DMS79 treated with DMSO at 0.1 percent for 48 hours (cell line): ENCODE measurements at places on chromosomes 2 and 18.

DNA sequence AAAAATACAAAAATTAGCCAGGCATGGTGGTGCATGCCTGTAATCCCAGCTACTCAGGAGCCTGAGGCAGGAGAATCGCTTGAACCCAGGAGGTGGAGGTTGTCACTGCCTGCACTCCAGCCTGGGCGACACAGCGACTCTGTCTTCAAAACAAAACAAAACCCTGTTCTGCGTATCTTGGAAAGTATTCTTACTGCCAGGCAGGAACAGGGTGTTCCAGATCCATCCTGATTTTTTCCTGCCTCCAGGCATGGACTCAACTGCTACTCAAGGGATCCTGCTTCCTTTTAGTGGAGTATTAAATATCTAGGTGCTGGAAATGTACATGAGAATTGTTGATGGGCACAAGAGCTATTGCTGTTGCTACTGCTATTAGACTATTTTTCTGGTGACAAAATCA, 12.3 kb downstream of the HSPD1 start:
- DNase-seq: no peak

DNA sequence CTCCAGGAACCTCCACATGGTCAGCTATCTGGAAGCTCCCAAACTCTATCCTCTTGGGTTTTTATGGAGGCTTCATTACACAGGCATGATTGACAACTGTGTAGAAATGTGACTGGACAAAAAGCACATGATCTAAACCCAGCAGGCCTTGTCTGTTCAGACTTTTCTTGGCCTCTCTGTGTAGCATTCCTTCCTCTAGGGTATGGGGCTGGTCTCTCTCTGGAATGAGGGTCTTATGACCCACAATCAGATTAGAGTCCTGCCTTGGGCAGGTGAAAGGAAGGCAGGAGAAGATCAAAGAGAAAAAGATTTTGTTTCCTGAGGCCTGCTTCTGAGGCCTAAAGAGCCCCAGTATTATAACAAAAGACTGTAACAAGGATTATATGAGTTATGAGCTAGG, 162.7 kb downstream of the SP3 start:
- DNase-seq: no peak

DNA sequence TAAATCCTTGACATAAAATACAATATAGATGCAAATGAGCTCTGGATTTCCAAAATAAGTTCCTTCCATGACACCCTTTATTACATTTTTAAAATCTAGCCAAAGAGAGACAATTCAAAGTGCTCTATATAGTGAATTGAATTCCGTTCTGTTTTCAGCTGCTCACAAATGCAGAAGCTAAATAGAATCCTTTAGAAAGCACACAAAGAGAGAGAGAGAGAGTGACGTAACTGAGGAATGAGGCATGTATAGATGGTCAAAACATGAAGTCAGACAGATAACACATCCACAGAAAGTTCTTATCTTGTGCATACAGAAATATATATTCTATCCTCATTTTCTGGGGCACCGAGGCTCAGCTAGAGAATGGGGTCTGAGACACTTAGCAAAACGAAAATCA, 344.7 kb upstream of the NETO1 start:
- DNase-seq: no peak

- DNase-seq: no peak
These were observed 94.3 kb downstream of the TNS1 start for GRCh38 chr2:217908544-217908943.

DNA sequence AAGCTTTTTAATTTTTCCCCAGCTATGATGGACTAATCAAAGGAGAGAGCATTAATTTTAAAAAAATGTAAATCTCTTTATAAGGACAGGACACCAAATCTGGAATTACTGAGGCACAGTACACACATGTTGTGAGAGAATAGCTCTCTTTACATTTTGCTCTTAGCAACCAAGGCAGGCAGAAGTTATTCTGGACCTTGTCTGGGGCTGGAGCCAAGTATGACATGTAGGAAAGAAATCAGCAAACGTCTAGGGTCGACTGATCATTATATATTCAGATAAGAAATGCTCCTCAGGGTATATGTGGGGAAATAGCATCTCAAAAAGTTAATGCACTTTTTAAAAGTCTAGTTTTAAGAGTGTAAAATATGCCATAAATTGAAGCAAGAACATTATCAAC, 1330.0 kb upstream of the CELF4 start:
- no peak for DNase-seq

DNA sequence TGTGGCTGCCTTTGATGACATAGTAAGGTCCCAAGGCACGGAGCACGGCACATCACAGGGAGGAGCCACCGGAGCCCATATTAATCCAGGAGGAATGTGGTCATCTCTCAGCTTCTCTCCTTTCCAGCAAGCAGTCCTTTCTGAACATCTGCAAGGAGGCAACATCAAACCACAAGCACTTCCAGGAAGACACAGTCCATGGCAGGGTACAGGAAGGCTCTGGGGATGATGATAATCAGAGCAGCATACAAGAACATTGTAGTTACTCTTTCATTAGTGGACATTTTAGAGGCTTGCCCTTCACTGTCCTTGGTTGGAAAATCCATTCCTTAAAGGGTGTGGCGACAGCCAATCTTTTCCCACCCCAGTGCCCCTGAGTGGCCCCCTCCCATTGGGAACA, 31.1 kb downstream of the YPEL5 start:
- DNase-seq: no peak

GRCh38 chr18:21242141-21242779, at the start of gene GREB1L:
GREB1L (plus strand) TSS chr18:21242232; CDS start chr18:21383519, 141,287 bp downstream.
- peak; percentile 43 for DNase-seq

DNA sequence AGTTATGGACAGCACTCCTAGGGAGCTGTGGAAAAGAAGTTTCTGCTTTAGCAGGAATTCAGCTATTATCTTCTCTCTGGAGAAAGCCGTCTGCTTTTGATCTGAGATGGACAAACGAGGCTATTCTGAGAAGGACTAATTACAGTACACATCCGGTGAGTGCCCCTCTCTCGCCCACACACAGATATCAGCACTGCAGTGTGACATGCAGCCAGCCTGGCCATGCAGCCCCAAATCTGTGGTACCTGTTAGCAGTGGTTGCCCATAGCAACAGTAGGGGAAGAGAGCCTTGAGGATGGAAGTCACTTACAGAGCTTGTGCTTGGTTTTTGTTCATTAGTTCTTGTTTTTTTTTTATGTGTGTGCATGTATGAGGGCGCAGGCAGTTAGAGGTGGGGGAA, 73.9 kb upstream of the TRIB2 start:
- DNase-seq: no peak

DNA sequence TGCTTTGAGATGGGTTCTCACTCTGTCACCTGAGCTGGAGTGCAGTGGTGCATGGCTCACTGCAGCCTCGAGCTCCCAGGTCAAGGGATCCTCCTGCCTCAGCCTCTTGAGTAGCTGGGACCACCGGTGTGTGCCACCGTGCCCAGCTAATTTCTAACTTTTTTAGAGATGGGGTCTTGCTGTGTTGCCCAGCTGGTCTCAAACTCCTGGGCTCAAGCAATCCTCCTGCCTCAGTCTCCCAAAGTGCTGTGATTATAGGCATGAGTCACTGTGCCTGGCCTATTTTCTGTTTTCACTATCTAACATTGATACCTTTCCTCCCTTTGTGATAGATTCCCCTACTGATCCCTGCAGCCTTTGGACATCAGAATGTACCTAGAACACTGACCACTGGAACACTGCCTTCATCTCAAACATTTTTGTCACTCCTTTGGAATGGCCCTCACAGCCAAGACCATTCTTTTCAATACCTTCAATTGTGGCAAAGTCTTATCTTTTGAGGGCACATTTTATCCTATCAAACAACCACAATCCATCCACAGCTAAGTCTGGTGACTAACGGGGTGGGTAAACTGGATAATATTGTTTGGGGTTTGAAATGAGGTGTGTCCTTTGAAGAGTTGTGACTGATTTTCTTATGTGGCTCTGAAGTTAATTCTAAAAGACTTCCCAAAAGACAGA, 43.7 kb downstream of the EPAS1 start:
- no peak for DNase-seq

- no peak for DNase-seq
These were observed 71.7 kb upstream of the CDCA7 start for GRCh38 chr2:173282795-173283545.

GRCh38 chr2:123453772-123454171, 571.3 kb upstream of the CNTNAP5 start:
- no peak for DNase-seq

DNA sequence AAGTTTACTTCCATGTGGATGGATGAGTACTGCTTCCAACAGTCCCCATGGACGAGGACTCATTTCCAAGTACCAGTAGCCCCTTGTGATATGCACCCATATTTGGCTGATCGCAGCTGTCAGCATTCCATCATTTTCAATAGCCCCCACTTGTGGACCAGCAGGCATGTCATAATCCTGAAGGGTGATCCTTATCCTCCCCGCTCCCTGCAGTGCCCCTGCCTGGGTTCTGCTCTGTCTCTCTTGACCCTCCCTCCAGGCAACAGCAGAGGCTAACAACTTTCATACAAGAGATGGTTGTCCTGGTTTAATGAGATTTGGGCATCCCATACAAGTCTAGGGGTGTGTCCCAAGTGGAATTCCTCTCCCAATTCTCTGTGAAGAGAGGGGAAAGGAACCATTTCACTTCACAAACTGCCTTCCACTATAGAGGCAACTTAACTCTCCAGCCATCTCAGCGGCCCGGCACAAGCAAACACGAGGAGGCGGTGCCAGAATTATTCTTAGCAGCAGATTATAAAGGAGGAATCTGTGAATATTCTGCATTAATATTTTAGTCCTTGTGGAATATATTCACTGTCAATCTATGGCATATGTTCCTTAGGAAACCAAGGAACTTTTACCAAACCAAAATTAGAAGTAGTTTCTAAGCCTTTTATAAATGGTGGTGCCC, 110.7 kb downstream of the RTN4 start:
- no peak for DNase-seq

GRCh38 chr2:229340086-229340760, 69.1 kb upstream of the PID1 start:
- no peak for DNase-seq

DNA sequence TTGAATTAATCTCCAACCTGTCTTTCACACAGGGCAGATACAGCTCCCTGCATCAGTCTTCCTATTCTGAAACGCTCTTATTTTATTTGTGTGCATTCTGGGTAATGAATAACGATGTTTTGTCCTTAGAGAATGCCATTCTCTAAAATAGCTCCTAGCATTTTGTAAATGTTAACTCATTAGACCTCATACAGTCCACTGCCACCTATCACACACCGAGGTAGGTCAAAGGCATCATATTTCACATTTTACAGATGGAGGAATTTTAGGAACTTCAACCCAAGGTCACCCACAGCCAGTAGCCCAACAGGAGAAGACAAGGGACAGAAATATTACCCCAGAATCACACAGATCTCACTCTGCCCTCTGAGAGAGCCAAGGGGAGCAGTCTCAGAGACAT, 455.4 kb upstream of the GYPC start:
- DNase-seq: no peak

GRCh38 chr2:232120911-232121310, 159.4 kb downstream of the DIS3L2 start:
- no peak for DNase-seq

DNA sequence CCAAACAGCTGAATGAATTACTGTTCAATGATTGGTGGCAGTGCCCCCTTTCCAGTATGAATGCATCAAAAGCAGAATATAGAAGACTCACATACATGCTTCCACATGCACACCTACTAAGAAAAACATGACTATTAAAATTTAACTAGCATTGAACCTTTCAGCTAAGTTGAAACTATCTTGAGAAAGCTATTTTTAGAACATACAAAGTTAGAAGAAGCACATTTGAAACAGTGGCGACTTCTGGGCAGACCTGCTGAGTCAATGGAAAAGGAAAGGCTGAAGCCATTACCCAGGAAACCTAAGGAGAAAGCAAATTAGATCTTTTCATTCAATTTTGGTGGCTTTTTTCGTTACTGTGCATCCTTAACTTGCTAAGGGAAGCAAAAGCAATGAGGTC, 55.9 kb downstream of the PLA2R1 start:
- DNase-seq: no peak

- DNase-seq: no peak
These were observed 38.6 kb downstream of the MGAT4A start for GRCh38 chr2:98692090-98693054.

GRCh38 chr2:11949732-11950523, 203.5 kb downstream of the LPIN1 start:
- DNase-seq: no peak

- DNase-seq: no peak
These were observed 165.8 kb downstream of the FMNL2 start for GRCh38 chr2:152500772-152501171.

GRCh38 chr2:237222178-237222577, 136.5 kb downstream of the COPS8 start:
- DNase-seq: no peak

DNA sequence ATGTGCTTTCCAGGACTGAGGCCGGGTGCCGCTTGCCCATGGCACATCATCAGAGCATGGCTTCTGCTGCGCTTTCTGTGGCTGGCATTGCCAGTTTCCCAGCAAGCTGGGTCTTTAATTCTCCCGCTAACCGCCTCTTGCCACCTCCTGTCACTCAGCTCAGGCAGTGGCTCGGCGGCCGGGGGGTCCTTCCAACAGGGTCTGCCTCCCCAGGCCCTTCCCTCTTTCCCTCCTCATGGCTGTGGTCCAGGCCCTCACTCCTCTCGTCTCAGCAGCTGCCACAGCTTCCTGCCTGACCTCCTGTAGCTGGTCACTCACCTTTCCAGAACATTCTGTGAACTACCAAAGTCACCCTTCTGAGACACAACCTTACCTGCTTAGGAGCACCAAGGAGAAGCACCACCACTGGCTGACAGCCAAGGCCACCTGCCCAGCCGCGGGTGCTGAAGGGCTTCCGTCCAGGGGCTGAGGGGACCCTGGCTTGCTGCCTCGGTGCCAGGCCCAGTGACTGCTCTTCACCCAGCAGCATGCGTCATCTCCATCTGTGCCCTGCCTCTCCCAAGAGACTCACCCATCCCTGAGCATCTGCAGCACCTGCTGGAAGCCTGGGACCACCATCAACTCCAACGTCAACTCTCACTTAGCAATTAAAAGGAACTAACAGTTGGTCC, 22.6 kb downstream of the CHMP1B start:
- DNase-seq: no peak

DNA sequence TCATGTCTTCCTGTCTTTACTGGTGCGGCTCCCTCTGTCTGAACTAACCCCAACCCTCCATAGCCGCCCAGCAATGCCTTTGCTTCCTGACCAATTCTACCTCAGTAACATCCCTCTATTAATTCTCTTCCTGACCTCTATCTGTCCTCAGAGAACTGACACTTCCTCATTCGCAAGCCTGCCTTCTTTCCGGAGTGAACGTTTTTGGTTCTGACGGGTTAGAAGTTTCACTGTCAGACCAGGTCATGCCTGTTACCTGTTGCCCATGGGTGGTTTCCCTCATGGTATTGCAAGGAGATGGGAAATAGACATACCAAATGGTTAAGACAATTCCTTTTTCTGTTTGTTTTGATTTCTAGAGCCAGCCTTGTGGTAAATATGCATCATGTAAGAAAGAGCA, 453.4 kb upstream of the SLC14A2 start:
- no peak for DNase-seq

GRCh38 chr18:10546557-10547300, 20.9 kb downstream of the NAPG start:
- DNase-seq: no peak

- no peak for DNase-seq
These were observed 808.9 kb downstream of the SUCLG1 start for GRCh38 chr2:83650161-83650560.

- no peak for DNase-seq
These were observed 124.0 kb upstream of the CDC42EP3 start for GRCh38 chr2:37795456-37795855.

- no peak for DNase-seq
These were observed 139.0 kb upstream of the PIEZO2 start for GRCh38 chr18:11288401-11288800.

- DNase-seq: no peak
These were observed 232.8 kb downstream of the GRB14 start for GRCh38 chr2:164388511-164388910.
